GM12864 (cell line): ENCODE measurements at places on chromosomes 13 and 19.

DNA sequence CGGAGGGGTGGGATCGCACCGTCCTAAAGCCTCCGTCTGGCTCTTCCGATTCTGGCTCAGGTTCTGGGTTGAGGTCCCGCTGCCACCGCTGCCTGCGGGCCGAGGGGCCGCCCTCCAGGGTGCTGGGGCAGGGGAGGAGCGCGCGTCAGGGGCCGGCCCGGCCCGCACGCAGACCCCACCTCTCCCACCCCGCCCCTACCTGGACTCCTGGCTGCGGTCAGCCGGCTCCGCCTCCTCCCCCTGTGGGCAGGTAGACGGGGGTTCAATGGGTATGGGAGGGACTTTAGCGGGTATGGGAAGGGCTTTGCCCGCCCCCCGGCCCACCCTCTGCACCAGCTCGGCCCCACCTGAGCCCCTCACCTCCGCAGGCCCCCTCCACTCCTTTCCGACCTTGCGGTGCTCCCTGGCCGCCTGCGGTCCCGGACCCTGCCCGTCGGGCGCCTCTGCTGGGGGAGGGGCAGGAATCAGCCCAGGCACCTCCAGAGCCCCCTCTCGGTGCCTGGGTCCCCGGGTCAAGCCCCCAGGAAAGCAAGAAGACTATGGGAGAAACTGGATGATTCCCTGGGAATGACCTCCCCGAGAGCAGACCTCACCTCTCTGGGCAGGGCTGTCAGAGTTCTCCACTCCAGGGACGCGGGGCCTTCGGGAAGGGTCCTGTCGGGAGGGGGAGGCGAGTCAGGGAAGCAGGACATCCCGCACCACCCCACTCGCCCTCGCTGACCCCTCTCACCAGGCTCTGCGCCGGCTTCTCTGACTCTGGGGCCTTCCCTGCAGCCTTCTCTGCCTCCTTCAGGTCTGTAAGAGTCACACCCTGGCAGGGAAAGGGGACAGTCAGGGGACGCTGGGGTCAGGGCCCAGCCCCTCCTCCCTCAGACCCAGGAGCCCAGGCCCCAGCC is 17.0 kb downstream of the EPS8L1 start:
- no peak for DNase-seq

DNA sequence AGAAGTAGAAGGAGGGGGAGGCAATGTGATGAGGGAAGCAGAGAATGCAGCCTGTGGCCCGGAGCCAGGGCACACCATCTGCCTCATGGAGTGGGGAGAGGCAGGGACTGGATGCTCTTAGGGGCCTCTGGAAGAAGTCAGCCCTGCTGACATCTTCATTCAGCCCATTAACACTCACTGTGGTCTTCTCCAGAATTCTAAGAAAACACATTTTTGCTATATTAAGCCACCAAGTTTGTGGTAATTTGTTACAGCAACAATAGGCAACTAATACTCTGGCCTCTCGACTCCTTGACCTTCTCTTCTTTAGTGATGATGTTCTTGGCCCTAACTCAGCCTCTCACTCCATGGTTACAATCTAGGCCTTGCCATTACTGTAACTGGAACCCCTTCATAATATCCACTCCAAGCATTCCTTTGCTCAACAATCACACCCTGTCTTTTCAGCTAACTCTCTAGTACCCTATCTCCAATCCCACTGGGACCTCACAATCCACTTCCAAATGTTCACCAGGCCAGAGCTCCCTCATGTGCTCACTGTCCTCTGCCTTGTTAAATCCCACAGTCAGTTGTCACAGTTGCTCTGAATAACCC is 98.5 kb downstream of the MIPEP start:
- no peak for DNase-seq

DNA sequence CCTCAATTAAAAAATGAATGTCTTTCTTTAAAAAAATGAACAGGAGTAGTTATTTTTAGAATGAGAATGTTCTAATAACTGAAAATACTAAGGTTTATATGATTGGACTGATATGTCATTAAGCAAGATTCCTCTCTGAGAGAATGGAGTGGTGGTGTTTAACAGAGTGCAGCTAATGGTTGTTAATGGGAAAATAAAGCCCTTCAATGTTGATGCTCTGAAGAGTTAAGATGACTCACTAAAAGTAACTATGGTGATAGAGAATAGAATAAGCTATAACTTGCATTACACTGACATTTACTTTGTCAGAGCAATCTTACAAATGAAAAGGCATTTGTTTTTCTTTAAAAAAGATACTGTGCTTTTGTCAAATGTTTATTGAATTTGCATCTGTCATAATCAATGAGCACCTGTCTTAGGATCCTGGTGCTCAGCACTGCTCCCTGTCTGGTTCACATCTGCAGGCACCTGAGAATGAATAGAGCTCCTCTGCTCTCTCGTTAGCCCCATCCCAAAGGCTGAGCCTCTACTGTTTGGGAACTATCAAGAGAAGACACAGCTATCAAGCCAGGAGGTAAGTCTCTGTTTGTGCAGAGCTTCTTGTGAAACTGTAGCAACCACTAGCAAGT is 15.1 kb downstream of the PABPC3 start:
- DNase-seq = no peak

- no peak for DNase-seq
These were observed 11.4 kb upstream of the CRTC1 start for GRCh38 chr19:18672044-18672451.
